Stimulated activated CD4-positive, alpha-beta T cell treated with anti-CD3 and anti-CD28 coated beads, Interleukin-1b, Interleukin-23, amount 100 ng/mL, for 4 hours (primary cell): ENCODE measurements at places on chromosomes 6 and 20.

DNA sequence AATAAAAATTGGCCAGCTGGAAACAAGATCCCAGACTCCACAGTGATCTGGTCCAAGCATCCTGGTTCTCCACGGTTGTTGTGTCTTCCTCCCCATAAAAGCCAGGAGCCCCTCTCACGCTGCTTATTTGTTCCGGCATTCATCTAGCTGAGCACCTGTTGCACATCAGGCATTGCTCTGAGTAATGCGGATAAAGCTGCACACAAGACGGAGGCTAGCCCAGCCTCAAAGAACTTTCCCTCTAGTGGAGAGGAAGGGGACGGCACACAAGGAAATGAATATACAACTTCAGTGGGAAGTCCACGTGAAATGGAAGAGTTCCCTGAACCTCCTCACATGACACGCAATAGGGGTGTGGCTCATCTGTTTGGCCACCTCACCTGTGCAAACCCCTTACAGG is 30.3 kb upstream of the NXT1 start:
- DNase-seq: no peak

DNA sequence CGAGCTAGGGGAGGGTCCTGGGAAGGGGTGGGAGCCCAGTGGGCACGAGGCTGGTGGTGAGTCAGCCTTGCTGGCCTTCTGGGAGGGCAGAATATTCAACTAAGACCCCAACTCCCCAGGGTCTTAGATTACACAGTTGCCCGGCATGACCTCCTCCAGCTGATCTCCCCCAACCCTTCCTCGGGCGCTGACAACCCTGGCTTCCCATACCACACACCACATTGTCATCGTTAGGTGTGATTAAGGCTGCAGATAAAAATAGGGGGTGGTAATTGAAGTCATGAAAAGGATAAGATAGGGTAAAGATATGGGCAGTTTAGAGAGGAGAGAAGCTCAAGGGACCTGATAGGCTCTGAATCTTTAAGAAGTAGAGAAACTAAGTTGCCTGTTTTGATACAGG is 10.5 kb downstream of the CDC40 start:
- DNase-seq: no peak

DNA sequence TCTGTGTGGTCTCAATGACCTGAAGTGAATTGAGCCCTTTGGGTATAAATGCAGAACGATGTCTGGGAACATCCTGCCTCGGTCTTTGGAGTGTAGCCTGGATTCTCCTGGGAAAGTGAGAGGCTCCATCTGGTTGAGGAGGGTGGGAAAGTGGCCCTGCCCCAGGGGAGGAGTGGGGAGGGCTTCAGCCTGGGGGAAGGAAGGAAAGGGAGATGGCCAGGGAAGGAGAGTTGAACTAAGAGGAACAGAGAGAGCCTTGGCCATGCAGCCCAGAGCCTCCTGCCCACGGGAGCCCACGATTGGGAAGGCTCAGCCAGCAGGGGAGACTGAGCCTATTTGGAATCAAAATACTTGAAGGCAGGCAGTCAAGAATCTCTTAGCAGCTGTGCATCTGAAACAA is 2.3 kb upstream of the EPB41L1 start:
- DNase-seq: no peak

- no peak for DNase-seq
These were observed 541.0 kb upstream of the SPTLC3 start for GRCh38 chr20:12467758-12468157.

GRCh38 chr6:4935486-4935885 is 68.4 kb downstream of the RPP40 start:
- DNase-seq: no peak

GRCh38 chr6:42745083-42745639 is 742 bp downstream of the TBCC start:
- no peak for DNase-seq

- no peak for DNase-seq
These were observed 32.7 kb upstream of the NKX2-4 start for GRCh38 chr20:21430020-21430419.

- DNase-seq: no peak
These were observed 17.9 kb upstream of the CHMP4B start for GRCh38 chr20:33793011-33793931.

DNA sequence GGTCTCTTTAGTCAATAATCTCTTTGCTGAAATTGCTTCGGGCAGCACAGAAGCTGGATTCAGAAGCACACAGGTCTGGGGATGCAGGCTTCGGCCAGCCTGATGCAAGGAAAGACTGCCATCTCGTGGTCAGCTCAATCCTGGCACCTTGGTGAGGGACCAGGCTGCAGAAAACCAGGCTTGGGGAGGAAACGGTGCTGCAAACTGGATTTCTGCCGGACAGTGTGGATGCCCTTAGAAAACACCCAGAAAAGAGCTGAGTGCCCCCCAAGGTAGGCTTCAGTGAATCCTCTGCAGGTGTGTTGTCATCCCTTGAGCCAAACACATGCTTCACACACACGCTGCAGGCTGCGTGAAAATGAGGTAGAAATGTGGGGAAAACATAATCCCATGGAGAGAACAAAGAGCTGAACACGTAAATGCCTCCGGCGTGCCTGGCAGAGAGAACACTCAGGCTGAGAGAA is 89.8 kb upstream of the PAX1 start:
- DNase-seq: peak; percentile 8

- DNase-seq: no peak
These were observed 88.1 kb downstream of the DACT2 start for GRCh38 chr6:168231393-168231957.

GRCh38 chr6:132000296-132000695 is 49.1 kb upstream of the CCN2 start:
- DNase-seq: no peak

DNA sequence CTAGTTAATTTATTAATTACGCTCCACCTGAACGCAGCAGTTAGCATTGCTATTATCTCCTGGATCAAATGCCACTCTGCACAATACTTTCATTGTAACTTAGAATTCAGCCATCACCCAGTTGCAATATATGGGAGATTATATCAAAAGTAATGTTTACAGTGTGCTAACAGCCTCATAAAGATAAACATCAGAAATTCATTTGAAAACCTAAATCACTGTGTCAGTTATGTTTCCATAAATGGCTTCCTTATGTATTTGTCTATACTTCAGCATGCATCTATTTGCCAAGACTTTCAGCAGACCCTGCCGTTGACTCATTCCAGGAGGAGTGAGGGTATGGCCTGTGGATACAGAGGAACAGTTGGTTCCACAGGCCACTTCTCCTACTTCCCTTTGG is 300.1 kb downstream of the TFAP2B start:
- no peak for DNase-seq

DNA sequence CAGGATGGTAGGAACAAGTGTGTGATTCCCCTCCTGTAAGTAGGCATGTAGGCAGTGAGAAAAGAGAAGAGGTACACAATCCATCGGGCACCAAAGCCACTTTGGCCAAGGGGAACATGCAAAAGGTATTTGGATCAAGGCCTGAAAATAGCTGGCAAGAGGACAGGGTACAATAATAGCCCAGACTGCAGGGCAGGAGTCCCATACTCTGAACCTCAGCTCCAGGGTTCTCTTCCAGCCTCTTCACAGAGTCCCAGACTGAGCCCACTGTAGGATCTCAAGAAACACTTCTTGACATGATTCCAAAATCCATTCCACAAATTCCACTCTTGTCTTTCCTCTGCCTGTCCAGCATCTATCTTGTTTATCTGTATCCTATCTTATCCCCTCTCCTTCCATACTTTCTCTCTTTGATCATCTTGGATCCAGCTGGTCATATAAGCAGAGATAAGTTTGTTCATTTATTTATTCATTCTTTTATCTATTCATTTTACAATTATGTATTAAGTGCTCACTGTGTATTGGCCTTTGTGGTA is 19.7 kb downstream of the ACSS2 start:
- no peak for DNase-seq

DNA sequence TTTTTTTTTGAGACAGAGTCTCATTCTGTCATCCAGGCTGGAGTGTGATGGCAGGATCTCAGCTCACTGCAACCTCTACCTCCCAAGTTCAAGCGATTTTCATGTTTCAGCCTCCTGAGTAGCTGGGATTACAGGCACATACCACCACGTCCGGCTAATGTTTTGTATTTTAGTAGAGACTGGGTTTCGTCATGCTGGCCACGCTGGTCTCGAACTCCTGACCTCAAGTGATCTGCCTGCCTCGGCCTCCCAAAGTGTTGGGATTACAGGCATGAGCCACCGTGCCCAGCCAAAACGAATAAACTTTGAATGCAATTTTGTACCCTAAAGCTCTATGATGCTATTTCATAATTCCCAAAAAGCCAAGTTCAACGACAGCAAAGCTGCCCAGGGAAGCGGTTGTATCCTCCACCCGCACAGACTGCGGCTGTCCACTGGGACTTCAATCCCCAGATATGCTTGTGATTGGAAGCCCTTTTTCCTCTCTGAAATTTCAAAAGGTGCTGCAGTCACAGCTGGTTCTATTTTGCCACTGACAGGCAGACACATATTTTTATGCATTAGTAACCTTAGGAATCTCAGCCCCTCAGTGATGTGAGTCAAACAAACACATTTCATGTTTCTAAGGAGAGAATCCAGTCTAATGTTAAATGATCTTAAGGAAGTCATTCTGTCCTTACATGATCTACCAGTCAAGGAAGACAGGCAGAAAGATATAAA is 8.7 kb upstream of the RAMACL start:
- no peak for DNase-seq

DNA sequence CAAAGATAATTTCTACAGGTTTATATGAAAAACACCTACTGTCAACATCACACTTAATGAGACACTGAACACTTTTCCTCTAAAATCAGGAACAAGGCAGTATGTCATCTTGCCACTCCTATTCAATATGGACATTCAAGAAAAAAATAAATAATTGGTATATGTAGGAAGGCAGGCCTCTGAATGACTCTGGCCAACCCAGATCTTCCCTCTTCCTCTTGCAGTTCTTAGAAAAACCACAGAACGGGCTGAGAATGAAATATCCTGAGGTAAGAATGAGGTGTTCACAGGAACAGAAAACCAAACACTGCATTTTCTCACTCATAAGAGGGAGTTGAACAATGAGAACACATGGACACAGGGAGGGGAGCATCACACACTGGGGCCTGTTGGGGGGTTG is 1207.2 kb upstream of the CITED2 start:
- no peak for DNase-seq

DNA sequence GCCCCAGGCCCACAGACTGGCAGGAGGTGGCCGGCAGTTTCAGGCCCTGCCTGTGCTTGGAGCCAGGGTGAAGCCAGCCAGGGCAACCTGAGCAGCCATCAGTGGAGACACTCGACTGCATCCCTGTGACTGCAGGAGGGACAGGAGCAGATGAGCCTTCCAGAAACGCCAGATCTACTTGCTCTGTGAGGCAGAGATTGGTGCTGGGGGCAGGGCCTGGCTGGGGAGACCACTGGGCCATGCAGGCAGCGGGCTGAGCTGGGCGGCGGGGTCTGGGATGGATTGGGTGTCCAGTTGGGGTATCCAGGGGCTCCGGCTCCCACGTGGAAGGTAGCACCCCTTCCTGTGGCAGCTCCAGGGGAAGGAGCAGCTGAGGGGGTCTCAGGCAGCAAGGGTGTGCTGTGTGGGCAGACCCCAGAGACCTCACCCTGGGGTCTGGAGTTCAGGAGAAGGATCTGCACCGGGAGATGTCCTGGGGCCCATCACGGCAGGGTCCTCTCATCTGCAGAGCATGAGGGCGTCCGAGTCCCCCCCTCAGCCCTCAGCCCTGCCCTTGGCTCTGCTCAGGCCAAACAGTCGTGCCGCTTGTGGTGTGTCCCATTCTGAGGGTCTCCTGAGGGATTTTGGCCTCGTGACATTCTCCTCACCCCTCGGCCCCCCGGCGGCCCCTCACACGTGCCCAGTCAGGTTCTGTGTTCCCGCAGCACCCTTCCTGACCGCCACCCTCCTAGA is 334.9 kb downstream of the TAF4 start:
- no peak for DNase-seq

- no peak for DNase-seq
These were observed 435 bp upstream of the ZNF322 start for GRCh38 chr6:26660000-26660361.

GRCh38 chr6:11058406-11058805 is 14.3 kb upstream of the ELOVL2 start:
- no peak for DNase-seq

- DNase-seq: no peak
These were observed 91.7 kb downstream of the FOXO3 start for GRCh38 chr6:108652375-108652774.

DNA sequence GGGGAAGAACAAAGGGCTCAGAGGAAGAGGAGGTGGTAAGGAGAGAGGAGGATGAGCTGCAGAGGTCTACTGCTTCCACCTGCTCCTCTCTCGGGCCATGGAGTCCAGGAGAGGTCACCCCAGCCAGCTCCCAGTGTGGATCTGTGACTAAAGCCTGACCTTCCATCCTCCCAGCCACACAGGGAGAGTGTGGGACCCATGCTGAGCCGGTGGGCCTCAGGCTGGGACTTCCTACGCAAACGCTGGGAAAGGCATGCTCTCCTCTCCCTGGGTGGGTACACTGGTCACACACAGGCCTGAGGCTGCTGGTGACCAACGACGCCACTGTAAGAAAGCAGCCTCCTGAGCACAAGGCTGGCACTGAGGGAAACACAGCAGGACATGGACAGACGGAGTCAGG is 111.3 kb downstream of the PREX1 start:
- DNase-seq: no peak

GRCh38 chr6:25138233-25138933 is 140.8 kb upstream of the CARMIL1 start:
- peak; percentile 32 for DNase-seq

DNA sequence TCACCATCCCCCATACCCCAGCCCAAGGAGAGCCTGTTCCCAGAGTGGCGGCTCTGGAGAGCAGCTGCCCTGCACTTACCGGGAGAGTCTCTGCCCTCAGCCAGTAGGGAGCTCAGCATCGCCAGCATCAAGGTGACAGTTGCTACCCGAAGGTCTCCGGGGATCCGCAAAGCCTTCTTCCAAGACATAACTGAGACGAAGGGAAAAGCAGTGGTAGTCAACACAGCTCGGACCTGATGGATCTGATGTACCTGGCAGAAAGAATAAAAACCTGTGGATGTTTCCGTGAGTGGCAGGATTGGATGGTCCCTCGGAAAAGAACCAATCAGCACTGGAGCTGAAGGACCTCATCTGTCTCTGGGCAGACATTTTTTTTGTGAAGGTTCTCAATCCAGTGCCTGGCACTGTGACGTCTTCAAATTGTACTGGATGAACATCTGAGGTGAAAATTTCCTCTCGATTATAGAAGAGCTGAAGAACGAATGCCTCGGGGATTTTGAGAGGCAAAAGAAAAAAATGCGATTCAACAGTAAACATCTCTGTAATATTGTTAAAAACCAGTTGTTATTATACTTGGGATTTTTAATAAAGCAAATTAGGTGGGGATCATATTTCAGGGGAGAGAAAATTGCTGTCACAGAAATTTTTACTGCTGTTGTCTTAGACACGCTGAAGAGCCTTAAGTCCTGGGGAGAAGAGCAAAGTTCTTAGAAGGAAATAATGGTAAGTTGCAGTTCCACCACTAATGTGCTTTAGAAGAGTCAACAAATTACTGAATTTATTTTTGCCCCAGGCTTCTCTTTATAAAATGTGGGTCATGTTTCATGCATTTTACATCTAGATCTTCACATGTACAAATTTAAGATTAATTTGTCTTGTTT is at the start of gene HLA-DQB1:
TSS of gene HLA-DQB1 (minus strand) at position 238 of the 881 bp plus-strand sequence. CDS start at position 188, 50 bp downstream.
- no peak for DNase-seq
